Inflammatory macrophage treated with lipopolysaccharide for 1 hour (primary cell): ENCODE measurements at places on chromosomes 3 and 15.

GRCh38 chr3:54433846-54434245 is 311.5 kb downstream of the CACNA2D3 start:
- no peak for DNase-seq

DNA sequence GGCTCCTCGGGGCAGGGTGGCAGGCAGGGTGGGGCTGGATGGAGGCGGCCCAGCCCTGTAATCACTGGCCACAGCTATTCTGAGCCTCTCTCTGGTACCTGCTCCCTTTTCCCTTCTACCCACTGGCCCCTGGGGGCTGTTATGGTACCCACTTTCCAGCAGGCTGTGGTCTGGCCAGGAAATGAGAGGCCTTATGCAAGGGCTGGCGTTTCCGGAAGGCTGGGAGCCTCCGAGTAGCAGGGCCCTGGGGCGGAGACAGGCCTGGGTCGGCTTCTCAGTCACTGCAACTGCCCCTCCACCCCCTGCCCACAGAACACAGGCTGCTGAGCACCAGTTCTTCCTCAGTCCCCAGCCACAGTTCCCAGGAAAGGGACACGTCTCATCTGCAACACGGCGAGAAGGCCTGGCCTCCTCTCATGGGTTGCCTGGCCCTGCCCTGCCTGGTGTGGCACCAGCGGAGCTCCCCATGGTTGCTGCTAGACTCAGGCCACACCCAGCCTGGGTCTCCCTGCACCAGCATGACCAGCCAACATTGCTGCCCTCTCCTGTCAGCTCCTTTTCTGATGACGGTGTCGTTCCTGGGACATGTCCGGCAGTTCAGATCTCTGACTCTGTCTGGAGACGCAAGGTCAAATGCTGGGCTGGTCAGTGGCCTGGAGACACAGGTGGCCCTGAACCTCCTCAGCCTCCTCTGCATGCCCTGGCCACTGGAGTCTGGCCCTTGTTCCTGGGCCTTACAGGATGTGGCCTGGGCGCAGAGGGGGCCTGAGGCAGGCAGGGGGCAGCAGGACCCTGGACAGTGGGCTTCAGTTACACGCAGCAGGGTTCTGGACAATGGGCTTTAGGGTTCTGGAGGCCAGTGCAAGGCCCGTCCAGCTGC is 6.5 kb downstream of the CHST13 start:
- DNase-seq = peak; percentile 37

- DNase-seq = no peak
Measured at GRCh38 chr3:105719791-105720190, 149.0 kb downstream of the CBLB start.

DNA sequence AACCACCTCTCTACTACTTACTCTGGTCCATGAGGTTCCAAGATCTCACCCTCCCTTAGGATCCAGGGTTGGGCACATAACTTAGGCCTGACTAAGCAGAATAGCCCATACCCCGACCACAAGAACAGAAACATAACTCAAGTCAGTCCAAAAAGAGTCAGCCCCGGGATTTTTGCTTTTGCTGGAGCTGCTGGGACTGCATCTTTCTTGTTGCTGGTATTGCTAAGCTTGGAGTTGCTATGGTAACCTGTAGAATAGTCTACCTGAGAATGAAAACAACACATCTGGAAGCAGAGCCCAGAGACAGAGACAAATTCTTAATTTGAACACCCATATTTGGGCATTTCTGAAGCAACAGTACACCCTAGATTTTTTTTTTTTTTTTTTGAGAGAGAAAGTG is 6.5 kb downstream of the RUBCN start:
- DNase-seq = no peak

DNA sequence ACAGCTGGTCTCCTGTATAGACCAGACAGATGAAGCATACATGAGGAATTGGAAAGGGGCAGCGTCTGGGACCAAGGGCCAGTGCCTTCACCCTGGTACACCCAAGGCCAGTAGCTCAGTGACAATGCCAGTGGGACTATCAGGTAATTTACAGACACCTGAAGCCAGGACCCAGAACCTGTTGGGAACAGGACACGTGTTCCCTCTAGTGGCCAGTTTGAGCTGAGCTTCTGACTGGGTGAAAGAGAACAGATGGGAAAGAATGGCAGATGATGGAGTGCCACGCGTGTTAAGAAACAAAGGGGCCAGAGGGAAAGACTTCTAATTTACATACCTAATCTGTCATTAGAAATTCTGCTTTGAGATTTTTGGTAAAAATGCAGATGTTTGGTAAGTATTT is 5.1 kb upstream of the SLC25A38 start:
- DNase-seq = no peak
